NCI-H526 treated with DMSO at 0.1 percent for 48 hours (cell line): ENCODE measurements at places on chromosomes 1 and 21.

GRCh38 chr1:246198115-246198816 is 308.8 kb downstream of the SMYD3 start:
- DNase-seq = peak; percentile 13

DNA sequence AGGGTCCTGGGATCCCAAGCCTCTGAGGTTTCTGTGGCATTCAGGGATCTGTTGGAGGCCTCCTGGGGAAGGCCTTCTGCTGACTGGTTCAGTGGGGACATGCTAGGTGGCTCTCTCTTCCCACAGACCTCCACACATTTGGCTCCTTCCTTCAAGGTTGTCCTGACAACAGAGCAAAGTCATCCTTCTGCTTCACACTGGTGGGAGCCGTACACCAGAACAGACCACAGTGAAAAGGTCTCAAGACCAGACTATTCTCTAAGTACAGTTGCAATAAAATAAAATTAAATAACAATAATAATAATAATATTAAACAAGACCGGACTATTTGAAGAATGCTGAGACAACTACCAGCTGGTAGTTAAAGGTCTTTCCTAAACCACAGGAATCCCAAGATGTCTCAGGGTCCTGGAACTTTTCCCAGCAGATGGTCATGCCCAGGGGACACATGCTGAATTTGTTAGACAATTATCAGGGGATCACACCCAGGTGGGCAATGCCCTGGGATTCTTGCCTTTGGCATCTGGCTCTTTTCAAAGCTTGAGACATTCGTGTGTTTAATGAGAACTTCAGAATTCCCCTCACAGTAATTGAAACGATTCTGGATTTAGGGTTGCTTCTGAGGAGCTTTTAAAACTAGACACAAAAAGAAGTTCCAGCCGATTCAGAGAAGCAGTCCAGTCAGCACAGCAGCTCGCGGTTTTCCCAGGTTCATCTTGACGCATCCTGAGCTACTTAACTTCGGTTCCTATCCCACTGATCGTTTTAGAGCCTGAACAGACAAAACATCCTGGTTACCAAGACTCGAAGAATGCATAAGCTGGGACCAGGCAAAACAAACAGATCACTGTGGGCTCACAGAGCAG is 22.9 kb downstream of the HTR1D start:
- DNase-seq = no peak

- no peak for DNase-seq
These were observed at the start of gene UBE2Q1 for GRCh38 chr1:154557939-154558719. Gene UBE2Q1, minus strand, starts transcription at chr1:154558662. Its CDS starts 109 bp downstream, at chr1:154558553.

GRCh38 chr1:56532350-56532683 is 47.0 kb downstream of the PLPP3 start:
- peak; percentile 77 for DNase-seq

GRCh38 chr1:74652711-74653139 is 20.9 kb downstream of the ERICH3 start:
- DNase-seq = no peak

DNA sequence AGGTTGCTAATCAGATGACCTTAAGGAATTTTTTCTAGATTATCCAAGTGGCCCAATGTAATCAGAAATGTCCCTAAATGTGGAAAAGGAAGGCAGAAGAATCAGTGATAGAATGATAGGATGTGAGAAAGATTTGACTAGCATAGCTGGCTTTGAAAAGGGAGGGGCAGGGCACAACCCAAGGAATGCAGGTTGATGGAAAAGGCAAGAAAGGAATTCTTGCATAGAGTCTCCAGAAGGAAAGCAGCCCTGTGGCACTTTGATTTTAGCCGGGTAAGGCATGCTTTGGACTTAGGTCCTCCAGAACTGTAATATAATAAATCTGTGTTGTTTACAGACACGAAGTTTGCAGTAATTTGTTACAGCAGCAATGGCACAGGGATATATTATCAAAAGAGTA is 375.7 kb upstream of the B3GALT2 start:
- no peak for DNase-seq

GRCh38 chr1:247115141-247115510 is 11.0 kb upstream of the ZNF669 start:
- no peak for DNase-seq

DNA sequence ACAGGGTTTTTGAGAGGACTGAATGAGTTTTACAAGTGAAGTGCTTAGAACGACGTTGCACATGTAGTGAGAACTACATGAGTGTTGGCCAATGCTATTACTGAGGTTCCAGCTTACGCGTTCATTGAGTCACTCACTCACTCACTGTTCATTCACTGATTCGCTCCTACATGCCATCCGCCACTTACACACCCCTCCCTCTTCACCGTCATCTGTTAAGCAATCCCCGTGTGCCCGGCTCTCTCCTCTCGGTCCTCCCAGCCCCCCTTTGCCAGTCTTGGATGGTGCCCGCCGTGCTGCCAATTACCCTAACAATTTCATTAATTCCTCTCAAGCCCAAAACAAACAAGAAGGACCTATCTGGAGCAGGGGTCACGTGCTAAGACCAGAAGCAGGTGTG is 27.3 kb upstream of the EPHA2 start:
- no peak for DNase-seq

DNA sequence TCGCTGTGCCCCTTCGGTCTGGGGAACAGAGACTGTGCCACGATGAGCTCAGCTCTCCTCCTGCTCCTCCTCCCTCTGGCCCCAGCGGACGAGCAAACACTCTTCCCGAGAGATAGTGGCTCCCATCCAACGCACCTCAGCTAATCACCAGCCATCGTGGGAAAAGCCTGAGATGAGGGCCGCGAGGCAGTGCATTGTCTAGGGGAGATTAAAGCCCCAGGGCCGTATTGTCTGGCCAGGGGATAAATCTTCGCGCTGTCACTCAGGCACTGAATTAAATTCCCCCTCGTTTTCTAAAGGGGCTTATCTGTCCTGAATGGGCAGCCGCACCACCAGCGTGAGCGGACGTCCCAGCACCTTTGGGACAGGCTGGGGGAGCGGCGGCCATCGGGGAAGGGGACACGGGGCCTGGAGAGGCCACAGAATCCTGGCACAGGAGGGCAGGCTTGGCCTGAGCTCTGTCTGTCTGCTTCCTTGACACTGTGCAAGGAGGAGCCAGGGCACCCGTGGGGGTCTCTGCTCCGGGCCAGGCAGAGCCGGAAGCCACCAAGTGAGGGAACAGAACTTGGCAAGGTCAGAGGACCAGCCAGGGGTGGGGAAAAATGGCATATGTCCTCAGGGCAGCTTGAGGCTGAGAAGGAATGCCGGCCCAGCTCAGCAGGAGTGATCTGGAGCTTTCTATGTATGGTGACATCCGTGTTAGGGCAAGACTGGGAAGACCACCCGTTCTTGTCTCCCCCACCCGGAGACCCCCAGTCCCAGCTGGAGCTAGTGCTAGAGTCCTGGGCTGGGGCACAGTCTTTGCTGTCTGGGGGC is 32.3 kb downstream of the PRDM16 start:
- DNase-seq = no peak

- no peak for DNase-seq
These were observed 11.5 kb downstream of the BCAR3 start for GRCh38 chr1:93670141-93670540.

DNA sequence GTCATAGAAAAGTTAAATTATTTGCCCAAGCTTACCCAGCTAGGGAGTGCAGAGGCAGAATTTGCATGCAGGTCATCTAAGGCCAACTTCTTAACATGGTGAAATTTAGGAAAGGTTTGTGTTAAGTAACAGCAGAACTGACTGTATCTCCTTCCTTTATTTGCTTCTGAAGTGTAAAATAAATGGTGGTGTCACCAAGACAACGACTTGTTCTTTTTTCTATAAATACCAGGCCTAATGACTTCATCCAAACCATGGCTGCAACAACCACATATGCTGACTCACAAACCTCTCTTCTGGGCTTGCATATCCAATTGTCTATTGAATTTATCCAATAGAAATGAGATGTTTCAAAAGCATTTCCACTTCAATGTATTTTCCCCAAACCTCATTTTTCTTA is 19.1 kb downstream of the COL24A1 start:
- no peak for DNase-seq

- DNase-seq = no peak
These were observed 11.8 kb downstream of the RCC1 start for GRCh38 chr1:28517649-28517999.

DNA sequence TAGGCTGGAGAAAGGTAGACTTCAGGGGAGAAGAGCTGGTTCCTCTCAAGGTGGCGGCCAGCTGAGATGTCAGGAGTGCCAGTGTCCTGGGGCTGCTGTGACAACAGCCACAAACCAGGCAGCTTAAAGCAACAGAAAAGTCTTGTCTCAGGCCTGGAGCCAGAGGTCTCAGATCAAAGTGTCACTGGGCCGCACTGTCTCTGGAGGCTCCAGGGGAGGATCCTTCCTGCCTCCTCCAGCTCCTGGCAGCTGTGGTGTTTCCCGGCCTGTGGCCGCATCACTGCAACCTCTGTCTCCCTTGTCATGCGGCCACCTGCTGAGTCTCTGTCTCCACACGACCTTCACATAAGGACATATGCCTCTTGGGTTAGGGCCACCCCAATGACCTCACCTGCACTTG is 24.4 kb upstream of the TSPEAR start:
- no peak for DNase-seq

- DNase-seq = peak; percentile 91
These were observed 28.6 kb upstream of the PLEKHG5 start for GRCh38 chr1:6519935-6520671.

DNA sequence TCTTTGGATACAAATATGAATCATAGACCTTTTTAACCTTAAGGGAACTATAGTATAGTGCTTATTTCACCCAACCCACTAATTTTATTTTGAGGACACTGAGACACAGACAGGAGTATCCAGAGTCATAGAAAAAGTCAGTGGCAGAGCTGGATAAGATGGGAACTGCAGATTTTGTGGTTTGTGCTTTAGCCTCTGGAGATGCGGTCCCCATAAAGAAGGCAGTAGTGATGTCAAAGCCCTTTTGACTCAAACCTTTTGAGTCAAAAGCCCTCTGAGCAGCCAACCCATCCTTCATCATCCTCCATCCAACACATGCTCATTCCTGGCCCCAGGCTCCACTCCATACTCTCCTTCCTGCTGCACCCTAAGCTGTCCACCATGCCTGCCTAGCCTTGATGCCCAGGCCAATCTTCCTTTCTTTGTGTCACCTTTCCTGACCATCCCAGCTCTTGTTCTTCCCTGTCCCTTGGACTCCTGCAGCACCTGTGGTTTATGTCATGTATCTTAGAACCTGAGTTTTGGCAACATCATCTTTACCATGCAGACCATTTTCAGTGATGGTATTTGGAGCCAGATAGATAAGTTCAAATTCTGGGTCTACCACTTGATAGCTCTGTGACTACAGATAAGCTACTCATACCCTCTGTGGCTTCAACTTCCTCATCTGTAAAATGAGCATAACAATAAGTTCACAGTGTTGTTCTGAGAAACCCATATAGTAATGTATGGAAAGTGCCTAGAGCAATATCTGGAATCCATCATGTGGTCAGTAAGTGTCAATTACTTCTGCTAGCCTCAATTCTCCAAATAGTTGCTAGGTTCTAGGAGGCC is 20.1 kb downstream of the SLAMF1 start:
- no peak for DNase-seq

- peak; percentile 82 for DNase-seq
These were observed 312.3 kb upstream of the FAM78B start for GRCh38 chr1:166479052-166479631.

- DNase-seq = no peak
These were observed 122.8 kb upstream of the APP start for GRCh38 chr21:26293141-26293946.

DNA sequence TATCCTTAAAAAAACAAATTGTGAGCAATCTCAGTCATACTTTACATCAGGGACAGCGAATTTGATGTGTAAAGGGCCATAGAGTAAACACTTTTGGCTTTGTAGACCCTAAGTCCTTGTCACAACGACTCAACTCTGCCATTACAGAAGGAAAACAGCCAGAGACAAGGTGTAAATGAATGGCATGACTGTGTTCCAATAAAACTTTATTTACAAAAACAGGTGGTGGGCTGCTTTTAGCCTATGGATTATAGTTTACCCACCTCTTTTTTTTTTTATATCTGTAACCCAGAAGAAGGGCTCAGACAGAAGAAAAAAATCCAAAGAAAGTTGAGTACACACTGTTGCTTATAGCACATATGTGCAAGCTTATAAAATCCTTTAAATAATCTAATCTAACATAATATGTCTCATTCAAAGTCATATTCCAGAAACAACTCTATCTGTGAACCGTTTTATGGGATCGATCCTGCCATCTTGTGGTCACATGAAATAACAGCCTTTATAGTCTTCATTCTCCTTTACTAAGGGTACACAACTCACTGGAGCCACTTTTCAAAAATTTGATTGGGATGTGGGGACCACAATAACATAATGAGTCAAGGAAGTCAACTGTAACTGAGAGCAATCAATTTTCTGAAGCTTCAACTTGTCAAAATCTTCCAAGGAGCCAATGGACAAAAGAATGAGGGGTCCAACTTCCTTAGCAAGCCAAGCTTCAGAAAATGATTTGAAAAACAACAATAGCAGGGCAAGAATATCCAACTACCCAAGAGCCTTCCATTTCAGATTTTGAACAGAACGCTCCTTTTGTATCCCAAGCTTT is 142.2 kb upstream of the KRTAP19-8 start:
- DNase-seq = peak; percentile 13

DNA sequence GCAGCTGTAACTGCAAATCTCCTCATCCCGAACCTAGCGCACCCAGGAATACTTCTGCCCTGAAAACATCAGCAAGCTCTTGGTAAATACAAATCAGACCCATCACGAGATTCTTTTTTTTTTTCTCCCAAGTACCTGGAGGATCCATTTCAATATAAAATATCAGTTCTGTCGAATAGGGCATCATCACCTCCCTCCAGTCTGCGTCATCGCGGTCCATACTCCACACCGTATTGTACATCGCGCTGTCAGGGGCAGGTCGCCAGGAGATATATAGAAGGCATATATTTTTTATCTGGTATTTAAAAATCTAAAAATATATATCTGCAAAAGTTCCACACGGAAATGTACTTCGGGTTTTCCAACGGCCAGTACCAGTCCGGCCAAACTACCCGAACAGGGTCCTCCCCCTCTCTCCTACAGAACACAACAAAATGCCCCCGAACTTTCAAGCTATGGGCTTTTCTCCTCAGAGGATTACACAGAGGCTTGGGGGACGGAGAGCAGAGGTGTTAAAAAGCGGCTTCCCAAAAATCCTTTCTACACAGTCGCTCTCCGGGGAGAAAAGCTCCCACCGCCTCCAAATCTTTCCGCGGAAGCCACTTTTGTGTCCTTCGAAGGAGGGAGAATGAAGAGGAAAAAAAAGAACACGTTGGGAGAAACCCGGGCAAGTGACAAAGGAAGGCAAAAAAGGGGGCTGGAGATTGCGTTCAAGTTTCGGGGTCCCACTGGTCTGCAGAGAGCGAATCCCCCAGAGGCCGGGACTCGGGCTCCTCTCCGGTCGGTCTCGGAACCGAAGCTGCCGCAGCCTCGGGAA is 509 bp downstream of the PIK3R3 start:
- DNase-seq = peak; percentile 88
